ENCODE measurements at places on chromosomes 6 and 20.

- peak; percentile 35 for DNase-seq
These were observed 65.6 kb downstream of the ATP9A start for GRCh38 chr20:51702556-51702955.

DNA sequence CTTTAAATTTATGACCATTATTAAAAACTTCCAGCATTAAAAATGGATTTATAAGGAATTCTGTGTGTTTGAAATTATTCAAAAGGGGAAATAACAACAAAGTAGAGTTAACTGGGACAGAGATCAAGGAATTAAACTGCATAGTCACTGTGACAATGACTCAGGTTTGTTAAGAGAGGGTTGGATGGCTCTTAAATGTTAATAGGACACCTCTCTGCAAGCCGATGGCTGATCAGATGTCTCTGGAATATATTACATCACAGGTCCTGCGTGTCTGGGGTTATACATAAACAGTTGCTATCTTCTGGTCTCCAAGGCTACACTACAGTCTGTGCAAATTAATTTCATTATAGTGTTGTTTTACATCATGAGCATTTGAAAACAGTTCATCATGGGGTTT, 574.3 kb downstream of the COL12A1 start:
- no peak for DNase-seq

GRCh38 chr6:127606131-127606562, 29.2 kb downstream of the C6orf58 start:
- DNase-seq: no peak

- peak; percentile 29 for DNase-seq
These were observed 8.5 kb downstream of the MTCH1 start for GRCh38 chr6:36977470-36977941.

- no peak for DNase-seq
These were observed 93.8 kb downstream of the ATXN1 start for GRCh38 chr6:16667509-16667908.

DNA sequence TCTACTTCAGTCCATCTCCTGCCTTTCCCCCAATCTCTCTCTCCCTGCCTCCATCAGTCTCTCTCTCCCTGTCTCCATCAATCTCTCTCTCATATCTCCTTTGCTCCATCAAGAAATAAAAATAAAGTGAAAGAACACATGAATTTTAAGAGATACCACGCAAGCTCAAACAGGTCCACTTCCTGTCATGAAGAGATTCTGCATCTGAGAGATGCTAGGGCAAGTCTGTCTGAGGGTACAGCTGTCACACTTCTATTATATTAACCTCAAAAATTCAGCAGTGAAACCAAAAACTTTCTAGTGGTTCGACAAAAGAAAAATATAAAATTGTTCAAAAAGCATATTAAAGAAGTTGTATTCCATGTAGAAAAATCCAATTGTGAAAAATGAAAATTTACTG, 296.8 kb upstream of the RSPO3 start:
- DNase-seq: no peak

DNA sequence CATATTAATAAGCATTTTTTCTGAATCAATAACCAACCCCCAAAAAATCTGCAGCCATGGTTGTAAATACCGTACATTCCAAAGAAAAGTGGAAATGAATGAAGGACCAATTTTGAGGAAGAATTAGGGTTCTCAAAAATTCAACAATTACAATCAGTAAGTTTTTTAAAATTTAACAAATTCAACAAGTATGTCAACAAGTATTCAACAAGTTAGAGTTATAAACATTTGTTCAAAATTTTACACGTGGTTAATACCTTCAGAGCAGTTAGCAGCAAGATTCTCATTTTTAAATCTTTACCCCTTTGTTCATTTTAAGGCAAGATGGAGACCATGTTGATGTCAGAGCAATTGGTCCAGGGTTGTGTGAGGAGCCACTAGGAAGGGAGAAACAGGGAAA, 27.6 kb upstream of the ANKEF1 start:
- DNase-seq: no peak

GRCh38 chr6:125853756-125854155, 63.0 kb downstream of the NCOA7 start:
- no peak for DNase-seq

- DNase-seq: no peak
These were observed 33.8 kb upstream of the AKAP12 start for GRCh38 chr6:151205721-151206600.

DNA sequence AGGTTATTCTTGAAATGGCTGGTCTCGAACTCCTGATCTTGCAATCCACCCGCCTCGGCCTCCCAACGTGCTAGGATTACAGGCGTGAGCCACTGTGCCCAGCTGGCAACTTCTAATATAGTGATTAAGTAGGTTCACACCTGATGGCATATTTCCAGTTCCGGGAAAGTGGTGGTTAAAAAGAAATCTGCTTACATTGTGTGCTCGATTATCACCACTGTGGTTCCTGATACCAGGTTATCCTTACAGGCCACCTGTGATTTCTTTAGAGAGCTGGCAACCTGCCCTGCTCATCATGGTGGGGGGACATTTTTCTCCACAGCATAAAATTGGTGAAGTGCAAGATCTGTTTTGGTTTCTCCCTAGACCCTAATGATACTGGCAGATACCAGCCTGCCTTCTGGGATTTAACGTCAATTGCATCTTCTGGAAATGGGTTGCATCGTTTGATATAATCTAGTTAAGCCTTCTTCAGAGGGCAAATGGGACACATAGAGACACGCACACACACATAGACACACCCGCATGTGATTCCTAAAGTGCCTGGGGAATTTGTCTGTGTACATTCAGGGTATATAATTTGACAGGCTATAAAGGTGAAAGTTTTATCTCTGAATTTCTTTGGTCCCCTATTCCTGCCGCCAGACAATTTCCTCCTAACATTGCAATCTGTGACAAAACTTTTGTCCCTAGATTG, 49.7 kb upstream of the CITED2 start:
- no peak for DNase-seq

- DNase-seq: no peak
These were observed 41.8 kb upstream of the BACH2 start for GRCh38 chr6:90338409-90338808.

- DNase-seq: no peak
These were observed 76.3 kb downstream of the TMEM170B start for GRCh38 chr6:11613858-11614257.

DNA sequence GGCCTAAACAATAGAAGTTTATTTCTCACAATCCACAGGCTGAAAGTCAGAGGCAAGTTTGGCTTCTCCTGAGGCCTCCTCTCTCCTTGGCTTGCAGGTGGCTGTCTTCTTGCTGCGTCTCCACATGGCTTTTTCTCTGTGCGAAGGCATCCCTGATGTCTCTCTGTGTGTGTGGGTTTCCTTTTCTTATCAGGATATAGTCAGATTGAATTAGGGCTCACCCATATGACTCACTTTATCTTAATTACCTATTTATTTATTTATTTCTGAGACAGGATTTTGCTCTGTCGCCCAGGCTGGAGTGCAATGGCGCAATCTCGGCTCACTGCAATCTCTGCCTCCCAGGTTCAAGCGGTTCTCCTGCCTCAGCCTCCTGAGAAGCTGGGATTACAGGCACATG, 30.7 kb downstream of the LINC00237 start:
- no peak for DNase-seq

DNA sequence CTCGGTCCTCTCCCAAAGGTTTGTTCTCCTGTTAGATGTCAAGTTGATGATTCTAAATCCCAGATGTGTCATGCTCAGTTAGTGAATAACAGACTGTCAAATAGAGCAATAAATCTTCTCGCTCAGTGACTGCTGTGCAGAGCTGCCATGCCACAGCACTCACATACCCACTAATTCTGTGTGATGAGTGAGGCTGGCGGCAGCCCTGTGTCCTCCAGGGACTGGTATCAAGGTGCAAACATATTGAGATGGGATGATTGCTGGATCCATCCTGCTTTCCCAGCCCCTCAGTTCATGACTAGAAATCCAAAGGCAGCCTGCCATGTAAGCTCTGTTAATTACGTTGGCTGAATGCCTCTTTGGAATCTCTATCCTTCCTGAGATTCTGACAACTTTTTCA, 103.9 kb downstream of the OLIG3 start:
- DNase-seq: no peak

GRCh38 chr6:161271343-161272030, 2.4 kb downstream of the AGPAT4 start:
- no peak for DNase-seq

DNA sequence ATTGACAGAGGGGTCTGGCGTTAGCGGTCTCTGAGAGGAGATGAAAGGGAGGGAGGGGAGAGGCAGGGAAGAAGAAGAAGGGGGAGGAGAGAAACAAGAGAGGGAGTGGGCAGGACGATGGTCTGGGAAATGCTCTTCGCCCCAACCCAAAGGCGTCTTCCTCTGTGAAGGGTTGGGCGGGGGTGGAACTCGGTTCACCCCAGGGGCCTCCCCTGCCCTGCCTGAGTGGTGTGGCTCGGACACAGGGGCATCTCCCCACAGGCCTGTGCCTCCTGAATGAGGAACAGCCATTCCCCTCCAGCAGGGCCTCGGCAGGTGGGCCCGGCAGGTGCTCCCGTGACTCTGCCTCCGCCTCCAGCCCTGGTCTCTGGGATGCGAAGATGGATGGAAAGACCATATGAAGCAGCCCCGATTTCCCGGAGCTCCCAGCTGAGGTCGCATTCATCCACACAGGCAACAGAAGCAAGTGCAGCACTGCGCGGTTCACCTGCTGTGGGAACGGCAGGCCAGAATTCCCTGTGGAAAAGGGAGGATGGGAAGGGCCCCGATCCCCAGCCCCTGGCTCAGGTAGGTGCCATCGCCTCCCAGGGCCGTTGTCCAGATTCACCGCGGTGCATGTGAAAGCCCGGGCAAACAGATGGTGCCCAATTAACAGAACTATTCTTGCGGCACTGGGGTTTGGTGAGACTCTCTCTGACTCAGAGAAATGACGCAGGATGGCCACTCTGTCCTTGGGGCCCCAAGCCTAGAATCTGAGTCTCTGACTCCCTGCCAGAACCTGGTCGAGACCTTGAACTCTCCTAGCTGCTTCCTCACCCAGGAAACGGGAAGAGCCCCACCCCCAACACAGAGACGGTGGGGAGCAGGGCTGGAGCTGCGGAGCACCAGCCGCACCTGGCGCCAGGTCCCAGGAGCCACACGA, 29.4 kb upstream of the RPS6KA2 start:
- peak; percentile 34 for DNase-seq

- DNase-seq: peak; percentile 41
These were observed 27.9 kb upstream of the RTF2 start for GRCh38 chr20:56440346-56441007.

- DNase-seq: no peak
These were observed 27.6 kb upstream of the ADA start for GRCh38 chr20:44678990-44679611.

GRCh38 chr6:3361312-3362037, 95.4 kb downstream of the SLC22A23 start:
- no peak for DNase-seq

DNA sequence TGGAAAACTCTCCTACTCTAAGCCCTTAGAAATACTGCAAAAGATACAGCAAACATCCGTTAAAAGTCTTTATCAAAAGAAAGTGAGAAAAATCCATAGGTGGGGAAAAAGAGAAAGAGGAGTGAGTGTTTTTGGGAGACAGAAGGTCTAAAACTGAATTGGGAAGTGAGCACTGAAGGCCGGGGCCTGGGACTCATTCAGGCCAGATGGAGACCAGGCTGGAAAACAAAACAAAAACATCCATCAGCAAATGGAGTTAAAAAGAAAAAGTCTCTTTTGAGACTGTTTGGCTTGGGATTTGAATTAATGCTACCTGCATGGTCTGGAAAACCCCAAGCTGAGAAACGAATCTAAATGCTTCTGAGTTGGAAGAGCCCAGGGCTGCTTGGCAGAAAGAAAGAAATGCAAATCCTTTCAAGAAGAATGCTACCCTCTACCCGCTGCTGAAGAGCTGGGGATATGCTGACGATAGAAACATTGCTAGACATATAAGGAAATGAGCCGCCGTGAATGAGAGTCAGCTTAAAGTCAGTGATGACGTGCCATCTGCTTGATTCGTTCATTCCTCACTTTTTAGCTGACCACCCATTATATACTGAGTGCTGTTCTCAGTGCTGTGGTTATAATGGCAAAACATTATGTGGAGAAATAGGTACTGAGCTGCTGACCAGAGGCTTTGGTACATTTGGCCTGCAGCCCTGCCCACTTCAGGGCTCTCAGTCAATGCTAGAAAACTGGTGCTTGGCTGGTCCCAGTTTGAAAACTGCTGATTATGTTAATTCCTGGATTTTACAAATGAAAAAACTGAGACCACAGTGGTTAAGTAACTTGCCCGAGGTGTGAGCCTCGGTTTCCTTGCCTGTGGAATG, 28.0 kb upstream of the TULP4 start:
- peak; percentile 74 for DNase-seq

GRCh38 chr6:49551078-49551865, 804 bp downstream of the C6orf141 start:
- no peak for DNase-seq

GRCh38 chr6:14903176-14904038, 342.5 kb upstream of the JARID2 start:
- DNase-seq: no peak

- DNase-seq: no peak
These were observed 77.5 kb upstream of the CD83 start for GRCh38 chr6:14040042-14040441.

DNA sequence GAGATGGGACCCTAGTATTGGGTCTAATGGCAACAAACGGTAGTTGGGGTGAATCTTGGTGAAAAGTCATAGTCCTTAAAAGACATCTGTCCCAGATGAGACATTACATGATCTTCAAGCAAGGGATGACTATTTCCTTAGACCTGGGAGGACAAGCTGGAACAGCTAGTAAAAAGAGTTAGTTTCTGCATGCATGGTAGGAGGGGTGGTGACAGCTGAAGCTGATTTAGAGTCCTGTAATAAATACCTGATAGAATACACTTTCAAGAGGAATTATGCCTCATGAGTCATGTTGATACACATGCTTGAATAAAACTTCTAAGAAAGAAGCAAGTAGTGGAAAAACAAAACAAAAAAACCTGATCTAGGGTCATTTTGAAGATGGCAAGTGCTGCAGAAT, 247.4 kb downstream of the CD109 start:
- DNase-seq: no peak

- DNase-seq: no peak
These were observed 24.3 kb downstream of the CAPN11 start for GRCh38 chr6:44182911-44183390.

GRCh38 chr6:47977314-47977713, 133.7 kb downstream of the PTCHD4 start:
- DNase-seq: no peak

GRCh38 chr20:11124849-11125505, 451.2 kb upstream of the JAG1 start:
- no peak for DNase-seq

DNA sequence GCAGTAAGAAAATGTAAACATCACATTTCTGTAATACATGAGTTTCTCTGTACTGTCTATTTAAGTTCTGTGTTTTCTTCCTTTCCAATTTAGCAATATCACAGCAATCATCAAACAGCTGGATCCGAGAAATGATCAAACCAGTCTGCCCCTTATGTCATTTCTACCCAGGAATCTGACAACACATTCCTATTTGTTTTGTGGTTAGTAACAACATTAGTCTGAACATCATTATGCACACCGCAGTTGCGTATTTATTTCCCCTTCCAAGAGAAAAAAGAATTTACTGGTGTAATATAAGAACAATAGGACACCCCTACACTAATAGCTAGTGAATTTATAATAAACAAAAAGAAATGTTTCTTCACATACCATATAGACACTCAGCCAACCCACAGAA, 179.5 kb downstream of the BTBD9 start:
- no peak for DNase-seq

GRCh38 chr20:63740627-63741353, 1.2 kb downstream of the SLC2A4RG start:
- peak; percentile 68 for DNase-seq

GRCh38 chr6:8279041-8279805, 156.1 kb downstream of the SLC35B3 start:
- no peak for DNase-seq

All from suppressor macrophage treated with lipopolysaccharide for 1 hour (primary cell).